ENCODE measurements at places on chromosomes 5 and 9.

- DNase-seq = no peak
Observed at GRCh38 chr5:72125941-72126620, 18.8 kb downstream of the MAP1B start.

- DNase-seq = no peak
Observed at GRCh38 chr5:106759581-106759980, 911.2 kb downstream of the EFNA5 start.

- DNase-seq = no peak
Observed at GRCh38 chr5:148397968-148398595, 14.3 kb downstream of the FBXO38 start.

- DNase-seq = no peak
Observed at GRCh38 chr5:32163053-32163452, 11.1 kb downstream of the GOLPH3 start.

GRCh38 chr5:173659423-173659822 is 43.0 kb upstream of the BOD1 start:
- no peak for DNase-seq

Data from GM12891 (cell line).